ENCODE measurements at places on chromosomes 2 and 18.

GRCh38 chr2:33358878-33359277, 117.6 kb upstream of the RASGRP3 start:
- DNase-seq = no peak

GRCh38 chr18:70640336-70640887, 351.6 kb downstream of the SOCS6 start:
- DNase-seq = no peak

GRCh38 chr2:234343372-234343771, 153.5 kb downstream of the ARL4C start:
- no peak for DNase-seq

GRCh38 chr2:168244318-168244717, 3.1 kb downstream of the STK39 start:
- no peak for DNase-seq

DNA sequence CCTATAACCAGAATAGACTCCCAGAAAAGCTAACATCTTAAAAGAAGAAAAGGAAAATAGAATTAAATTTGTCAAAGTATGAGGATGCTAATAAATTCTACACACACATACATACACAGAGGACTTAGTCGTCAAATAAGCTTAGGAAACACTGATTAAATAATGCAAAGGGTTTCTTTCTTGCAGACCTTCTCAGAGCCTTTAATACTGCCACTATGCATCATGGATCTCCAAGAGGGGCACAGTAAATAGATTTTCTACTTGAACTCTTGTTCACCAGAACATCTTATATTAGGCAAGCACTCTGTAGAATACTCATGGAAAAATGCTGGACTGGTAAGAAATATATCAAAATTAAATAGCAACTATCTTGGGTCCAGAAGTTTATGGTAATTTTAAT, 69.4 kb downstream of the ANKRD44 start:
- DNase-seq = no peak

GRCh38 chr2:212359425-212360067, 179.1 kb downstream of the ERBB4 start:
- no peak for DNase-seq

- peak; percentile 75 for DNase-seq
These were observed 5.4 kb upstream of the SATB2 start for GRCh38 chr2:199462956-199463692.

DNA sequence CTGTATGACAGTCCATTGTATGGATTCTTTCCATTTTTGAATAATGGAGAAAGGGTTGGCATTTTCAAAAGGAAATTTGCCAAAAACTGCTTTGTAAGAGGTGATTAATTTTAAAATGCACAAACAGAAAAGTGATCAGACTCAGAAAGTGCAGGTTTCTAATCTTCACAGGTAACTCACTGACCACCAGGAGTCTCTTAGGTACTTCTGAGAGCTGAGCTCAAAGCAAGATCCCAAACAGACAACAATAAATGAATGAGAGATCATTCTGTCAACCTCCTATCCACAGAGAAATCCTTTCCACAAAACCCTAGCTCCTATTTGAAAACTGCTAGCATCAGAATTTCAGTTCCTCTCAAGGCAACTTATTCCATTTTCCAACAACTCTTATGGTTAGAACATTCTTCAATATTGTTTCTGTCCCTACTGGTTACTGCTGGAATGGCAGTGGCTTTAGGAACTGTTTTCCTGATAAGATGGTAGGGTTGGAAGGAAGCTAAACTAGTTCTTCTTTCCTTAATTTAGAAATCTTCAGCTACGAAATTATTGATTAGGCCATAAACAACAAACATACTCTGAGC, 20.6 kb upstream of the HAAO start:
- DNase-seq = peak; percentile 36

- DNase-seq = no peak
These were observed 108.8 kb upstream of the PIEZO2 start for GRCh38 chr18:11258039-11258610.

- no peak for DNase-seq
These were observed 665.4 kb upstream of the HS6ST1 start for GRCh38 chr2:128984081-128984480.

DNA sequence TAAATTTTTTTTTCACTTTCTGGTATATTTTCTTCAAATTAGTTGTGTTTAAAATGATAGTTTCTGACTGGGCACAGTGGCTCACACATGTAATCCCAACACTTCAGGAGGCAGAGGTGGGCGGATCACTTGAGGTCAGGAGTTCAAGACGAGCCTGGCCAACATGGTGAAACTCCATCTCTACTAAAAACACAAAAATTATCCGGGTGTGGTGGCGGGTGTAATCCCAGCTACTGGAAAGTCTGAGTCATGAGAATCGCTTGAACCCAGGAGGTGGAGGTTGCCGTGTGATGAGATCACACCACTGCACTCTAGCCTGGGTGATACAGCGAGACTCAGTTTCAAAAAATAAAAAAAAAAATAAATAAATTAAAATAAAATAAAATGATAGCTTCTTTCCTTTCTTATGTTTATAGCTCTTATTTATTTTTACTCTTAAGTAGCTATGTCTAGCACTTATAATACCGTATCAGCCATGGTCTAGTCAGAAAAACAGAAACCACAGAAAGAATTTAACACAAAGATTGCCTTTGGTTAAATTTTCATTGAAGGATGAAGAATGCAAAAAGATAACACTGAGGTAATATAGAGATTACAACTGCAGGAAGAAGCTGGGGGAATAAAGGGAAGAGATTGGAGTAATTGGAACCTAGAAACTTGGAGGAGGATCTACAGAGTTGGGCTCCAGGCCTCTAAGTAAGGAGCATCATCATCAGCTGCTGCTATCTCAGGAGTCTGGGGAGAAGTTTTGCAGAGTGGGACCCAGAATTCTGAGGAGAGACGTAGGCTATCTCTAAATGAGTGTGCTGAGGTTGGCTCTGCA, 54.7 kb upstream of the MBOAT2 start:
- DNase-seq = peak; percentile 94

GRCh38 chr2:45979065-45979464, 318.1 kb upstream of the EPAS1 start:
- no peak for DNase-seq

DNA sequence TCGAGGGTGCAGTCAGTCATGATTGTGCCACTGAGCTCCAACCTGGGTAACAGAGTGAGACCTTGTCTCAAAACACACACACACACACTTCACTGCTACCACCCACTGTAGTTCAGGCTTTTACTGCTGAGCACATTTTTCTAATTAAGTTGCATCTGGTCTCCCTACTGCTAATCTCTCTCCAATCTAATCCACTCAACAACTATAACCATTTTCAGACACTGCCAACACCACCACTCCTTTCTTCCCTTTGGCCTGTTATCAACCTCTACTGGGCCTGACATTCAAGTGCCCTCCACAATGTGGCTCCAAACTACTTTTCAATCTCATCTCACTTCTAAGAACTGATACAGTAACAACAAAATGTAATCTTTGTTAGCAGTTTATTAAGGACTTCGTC, 44.8 kb downstream of the RMP24 start:
- DNase-seq = no peak

- peak; percentile 51 for DNase-seq
These were observed 42.1 kb downstream of the ODC1 start for GRCh38 chr2:10406016-10406415.

DNA sequence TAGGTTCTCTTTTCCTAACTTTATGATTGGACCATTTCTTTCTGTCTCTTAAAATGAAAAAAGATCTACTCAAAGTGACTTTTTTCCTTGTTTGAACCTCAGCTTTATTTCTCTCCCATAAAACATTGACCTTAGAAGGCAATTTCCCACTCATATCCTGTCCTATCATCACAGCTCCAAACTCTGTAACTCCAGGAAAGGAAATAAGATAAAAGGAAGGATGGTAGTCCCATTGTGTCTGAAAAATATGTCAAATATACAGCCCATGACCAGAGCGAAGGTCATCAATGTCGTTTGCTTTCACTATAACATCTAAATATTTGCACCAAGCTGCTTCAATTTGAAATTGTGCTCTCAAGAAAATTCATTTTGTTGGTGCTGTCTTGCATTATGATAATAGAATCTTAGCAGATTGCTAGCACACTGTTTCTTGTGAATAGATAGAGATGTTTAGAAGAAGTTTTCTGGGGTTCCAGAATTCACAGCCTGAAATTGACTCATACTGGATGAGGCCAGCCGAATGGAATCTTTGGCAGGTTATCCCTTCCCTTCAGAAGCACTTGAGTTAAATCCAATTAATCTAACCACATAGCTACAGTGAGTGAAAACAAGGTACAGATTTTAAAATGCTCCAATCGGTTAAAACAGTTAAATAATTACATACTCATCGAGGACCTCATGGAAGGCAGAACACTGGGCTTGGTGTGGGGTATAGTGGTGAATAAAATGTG, 95.1 kb downstream of the CRIM1 start:
- DNase-seq = peak; percentile 94

DNA sequence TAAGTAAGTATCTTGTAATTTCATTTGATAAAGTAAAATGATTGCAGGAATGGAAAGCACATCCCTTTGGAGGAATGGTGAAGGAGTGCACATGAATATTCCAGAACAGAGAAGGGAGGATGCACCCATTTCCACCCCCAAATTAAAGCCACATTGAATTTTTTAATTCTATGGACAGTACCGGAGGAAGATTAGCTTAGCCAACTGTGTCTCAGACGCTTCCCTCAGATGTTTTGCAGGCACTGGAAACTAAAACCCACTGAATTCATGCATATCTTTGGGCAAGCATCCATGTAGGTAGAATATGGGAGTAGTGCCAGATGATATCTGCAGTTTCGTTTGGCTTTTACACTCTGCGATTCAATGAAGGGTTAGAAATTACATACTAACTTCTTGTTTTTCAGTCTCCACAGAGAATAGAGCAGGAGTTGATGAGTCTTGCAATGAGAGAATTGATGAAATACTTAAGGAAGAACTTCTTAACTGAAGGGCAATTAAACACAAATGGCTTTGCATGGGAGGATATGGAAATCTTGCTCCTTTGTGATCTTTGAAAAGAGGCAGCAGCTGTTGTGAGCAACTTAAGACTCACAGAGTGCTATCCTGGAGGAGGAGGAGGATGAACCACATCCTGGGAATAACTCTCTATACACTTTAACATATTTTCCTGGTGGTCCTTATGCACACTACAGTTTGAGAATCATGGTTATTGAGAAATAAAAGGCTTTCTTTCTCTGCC, 71.7 kb upstream of the MYO3B start:
- no peak for DNase-seq

- peak; percentile 13 for DNase-seq
These were observed 95.3 kb upstream of the ALKAL2 start for GRCh38 chr2:383178-383577.

GRCh38 chr2:212052412-212053159, 486.0 kb downstream of the ERBB4 start:
- DNase-seq = peak; percentile 93

GRCh38 chr2:205868053-205868452, 185.8 kb downstream of the NRP2 start:
- no peak for DNase-seq

- no peak for DNase-seq
These were observed 2.3 kb downstream of the HOXD11 start for GRCh38 chr2:176109192-176109901.

GRCh38 chr2:70002241-70002899, 40.9 kb upstream of the ASPRV1 start:
- no peak for DNase-seq

GRCh38 chr2:12910431-12910830, 193.7 kb downstream of the TRIB2 start:
- no peak for DNase-seq

- DNase-seq = peak; percentile 8
These were observed 789.4 kb downstream of the LRP1B start for GRCh38 chr2:141341444-141341843.

GRCh38 chr2:70777450-70777849, 9.4 kb upstream of the ADD2 start:
- DNase-seq = peak; percentile 24

DNA sequence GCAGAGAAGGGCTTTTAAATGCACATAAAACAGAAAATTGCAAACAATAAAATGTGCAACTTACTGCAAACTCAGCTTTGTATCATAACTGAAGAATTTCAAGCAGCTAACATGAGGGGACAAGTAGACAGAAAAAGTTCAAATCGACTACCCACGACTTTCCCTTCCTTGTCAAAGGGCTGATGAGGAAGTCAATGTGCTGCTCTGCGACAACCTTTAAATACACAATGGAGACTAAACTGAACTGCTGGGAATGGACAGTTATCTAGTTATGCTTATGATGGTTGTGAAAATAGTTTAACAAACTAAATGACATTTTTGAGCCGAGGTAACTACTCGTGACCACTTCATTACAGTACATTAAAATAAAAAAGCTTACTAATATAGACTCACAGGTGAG, 84.1 kb downstream of the INO80D start:
- no peak for DNase-seq

DNA sequence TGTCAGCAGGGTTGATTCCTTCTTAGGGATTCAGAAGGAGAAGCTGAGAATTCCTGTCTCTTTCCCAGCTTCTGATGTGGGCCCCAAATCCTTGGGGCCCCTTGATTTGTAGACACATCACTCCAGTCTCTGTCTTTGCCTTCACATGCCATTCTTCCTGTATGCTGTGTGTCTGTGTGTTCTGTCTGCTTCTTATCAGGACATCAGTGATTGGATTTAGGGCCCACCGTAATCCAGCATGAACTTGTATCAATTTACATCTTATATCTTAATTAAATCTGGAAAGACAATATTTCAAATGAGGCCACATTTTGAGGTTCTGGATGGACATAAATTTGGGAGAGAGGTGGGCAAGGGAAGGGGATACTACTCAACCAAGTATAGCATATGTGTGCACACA, 9.7 kb downstream of the NEUROD1 start:
- DNase-seq = no peak

DNA sequence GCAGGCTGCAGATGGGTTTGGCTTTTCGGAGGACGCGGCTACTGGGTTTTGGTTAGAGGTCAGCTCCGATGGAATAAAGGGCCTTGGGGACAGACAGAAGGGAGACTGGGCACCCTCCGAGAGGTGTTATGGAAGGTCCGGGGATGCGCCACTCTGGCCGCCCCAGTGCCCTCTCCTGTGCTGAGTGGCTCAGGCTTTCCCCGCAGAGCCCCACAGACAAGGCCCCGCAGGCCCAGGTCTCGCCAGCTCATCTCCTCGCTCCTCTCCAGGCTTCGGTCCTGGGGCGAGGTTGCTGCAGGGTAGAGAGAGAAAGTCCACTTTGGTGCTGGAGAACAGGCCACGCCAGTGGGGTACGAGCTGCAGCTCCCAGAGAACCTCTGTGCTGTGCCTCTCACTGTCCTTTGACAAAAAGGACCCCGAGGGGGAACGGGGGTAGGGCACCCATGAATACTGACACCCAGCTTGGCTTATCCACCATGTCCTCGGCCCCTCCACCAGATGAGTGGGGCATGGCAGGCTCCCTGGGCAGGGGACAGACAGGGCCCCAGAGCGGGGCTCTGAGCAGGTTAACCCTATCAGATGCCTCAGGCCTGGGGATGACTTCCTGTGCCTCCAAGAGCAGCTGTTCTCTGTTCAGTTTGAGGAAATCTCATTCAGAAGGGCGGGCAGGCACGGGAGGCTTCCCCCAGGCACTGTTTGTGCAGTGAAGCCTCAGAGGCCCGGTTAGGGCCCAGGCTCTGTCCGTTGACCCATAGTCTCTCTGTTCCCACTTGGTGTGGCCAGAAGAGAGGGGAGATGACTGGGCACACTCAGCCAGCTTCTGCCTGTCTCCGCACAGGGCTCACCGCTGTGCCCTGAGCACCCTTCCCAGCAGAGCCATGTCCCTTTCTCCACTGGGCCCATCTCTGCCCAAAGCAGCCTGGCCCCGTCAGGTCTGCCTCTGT, 15.7 kb upstream of the CNNM3 start:
- DNase-seq = no peak
